Astrocyte of the hippocampus (primary cell): ENCODE measurements at places on chromosomes 5 and 9.

GRCh38 chr9:84945878-84946538 is 276.5 kb downstream of the NTRK2 start:
- DNase-seq, result no peak

- no peak for DNase-seq
Measured at GRCh38 chr5:160619381-160619780, 197.7 kb downstream of the PTTG1 start.

GRCh38 chr5:88674356-88675167 is 208.4 kb downstream of the MEF2C start:
- peak; percentile 85 for DNase-seq

DNA sequence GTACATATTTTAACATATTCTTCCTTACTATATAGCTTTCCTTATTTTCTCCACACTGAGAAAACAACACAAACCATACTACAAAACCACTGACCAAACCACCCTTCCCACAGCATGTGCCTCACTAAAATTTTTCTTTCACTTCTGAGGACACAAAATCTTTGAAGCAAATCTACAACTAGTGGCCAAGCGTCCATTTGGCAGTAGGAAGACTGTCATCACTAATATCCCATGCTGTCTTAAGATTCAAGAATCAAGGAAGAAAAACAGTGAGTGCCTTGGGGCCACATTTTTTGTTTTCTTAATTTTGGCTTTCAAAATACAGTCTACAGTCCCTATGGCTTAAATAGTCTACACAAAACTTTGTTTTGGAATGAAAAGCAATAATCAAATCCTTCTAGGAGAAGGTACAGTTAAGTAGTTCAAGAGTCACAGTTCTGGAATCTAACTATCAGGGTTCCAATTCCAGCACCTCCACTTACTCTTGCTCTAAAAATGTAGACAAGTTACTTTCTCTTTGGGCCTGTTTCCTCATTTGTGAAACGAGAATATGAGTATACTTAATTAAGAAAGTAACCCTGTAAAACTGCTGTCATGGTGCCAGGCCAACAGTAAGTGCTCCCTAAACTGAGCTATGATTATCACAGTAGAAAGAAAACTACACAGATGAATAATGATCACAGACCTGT is 227.9 kb downstream of the BNC2 start:
- DNase-seq, result no peak

DNA sequence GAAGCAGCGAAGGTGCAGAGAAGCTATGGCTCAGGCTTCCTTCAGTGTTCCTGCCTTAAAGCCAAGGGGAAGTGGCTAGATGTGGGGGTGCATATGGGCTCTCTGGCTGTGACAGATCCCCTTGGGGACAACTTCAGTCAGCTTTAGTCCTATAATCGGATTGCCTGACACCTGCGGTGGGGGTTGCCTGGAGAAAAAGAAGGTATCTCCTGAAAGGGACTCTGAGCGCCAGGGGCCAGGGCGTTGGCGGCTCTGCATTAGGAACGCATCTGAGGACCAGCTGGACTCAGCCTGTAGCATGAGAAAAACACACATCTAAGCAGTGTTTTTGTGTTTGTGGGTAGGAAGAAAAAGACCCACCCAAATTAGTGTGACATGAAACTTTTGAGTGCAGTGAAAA is 84.3 kb upstream of the OTULINL start:
- no peak for DNase-seq

DNA sequence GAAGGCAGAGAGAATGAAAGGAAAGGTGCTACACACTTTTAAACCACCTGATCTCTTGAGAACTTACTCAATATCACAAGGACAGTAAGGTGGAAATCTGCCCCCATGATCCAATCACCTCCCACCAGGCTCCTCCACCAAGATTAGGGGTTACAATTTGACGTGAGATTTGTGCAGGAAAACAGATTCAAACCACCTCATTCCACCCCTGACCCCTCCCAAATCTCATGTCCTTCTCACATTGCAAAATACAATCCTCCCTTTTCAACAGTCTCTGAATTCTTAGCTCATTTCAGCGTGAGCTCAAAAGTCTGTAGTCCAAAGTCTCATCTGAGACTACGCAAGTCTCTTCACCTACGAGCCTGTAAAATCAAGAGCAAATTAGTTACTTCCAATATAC is 768.3 kb upstream of the COX7C start:
- DNase-seq, result no peak

GRCh38 chr5:89397096-89397495 is 514.1 kb upstream of the MEF2C start:
- DNase-seq, result no peak

GRCh38 chr9:16719921-16720320 is 150.5 kb downstream of the BNC2 start:
- DNase-seq, result no peak

DNA sequence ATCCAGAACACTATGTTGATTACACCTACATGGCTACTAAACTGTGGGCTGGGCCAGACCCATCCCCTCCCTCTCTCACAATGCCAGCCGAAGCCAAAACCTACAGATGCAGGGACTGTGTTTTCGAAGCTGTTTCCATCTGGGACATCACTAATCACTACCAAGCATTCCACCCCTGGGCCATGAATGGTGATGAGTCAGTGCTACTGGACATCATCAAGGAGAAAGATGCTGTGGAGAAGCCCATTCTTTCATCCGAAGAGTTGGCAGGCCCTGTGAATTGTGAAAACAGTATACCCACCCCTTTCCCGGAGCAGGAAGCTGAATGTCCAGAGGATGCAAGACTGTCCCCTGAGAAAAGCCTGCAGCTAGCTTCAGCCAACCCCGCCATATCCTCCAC is 65.0 kb downstream of the ZNF462 start:
- no peak for DNase-seq

GRCh38 chr9:32703635-32704034 is 68.2 kb upstream of the TAF1L start:
- no peak for DNase-seq

GRCh38 chr9:110655754-110656641 is 12.6 kb upstream of the MUSK start:
- DNase-seq, result no peak

DNA sequence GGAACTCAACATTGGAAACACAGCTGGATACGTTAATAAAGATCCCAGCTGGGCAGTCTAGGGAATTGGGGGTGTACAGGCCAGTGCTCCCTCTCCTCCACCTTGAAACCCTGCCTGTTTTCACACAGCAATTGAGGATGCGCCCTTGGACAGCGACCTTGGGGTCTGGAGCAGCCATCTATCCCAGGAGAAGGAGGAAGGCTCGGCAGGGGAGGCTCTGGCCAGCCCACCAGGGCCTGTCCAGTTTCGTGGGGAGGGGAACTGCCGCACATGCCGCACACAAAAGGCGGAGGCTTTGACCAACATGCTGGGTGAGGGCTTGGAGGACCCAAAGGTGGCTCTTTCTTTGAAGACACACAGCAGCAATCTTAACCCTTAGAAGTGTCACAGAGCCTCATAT is 1.4 kb downstream of the COL23A1 start:
- DNase-seq, result no peak

DNA sequence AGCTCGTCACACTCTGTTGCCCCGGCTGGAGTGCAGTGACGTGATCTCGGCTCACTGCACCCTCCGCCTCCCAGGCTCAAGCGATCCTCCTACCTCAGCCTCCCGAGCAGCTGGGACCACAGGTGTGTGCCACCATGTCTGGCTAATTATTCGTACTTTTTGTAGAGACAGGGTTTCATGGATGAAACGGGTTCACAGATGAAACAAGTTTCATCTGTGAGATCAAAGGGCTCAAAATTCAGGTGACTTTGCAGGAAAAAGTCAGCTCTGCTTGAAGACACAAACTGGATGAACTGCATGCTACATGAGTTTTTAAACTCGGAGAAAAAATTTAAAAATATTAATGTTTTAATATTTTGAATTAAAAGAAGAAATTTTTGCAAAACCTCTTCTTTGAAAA is 24.5 kb downstream of the ABHD17B start:
- no peak for DNase-seq

GRCh38 chr5:78611126-78611605 is 37.4 kb downstream of the LHFPL2 start:
- DNase-seq, result peak; percentile 46

DNA sequence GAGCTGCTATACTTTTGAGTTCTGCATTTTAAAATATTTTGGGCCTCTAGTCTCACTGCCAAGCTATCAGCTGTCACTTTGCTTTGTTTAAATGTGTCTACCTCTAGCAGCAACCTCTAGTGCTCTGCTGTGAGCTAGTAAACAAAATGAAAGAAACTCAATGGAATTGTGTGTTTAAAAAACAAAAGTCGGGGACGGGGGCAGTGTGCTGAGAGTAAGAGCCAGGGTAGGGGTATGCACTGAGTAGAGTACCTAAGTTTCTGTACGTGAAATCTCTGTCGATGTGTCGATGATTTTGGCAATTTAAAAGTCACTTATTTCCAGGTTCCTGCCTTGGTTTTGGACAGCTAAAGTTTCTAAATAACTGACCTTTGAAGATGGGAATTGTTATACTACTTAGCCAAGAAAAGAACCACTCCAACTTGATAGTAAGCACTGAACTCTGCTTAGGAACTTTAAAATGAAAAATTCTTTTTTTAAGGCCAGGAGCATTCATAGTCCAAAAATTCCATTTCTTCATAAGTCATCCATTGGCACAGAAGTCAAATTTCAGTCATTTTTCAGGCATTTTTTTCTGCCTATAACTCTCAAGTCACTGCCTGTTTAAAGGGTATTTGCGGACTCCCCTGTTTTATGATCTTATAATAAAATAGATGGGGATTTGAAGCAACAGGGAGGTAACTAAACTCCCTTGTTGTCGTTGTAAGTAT is 111.5 kb downstream of the SAXO1 start:
- no peak for DNase-seq

GRCh38 chr9:69582544-69583297 is 89.5 kb downstream of the APBA1 start:
- DNase-seq, result no peak

GRCh38 chr5:3862906-3863305 is 267.3 kb downstream of the IRX1 start:
- no peak for DNase-seq

DNA sequence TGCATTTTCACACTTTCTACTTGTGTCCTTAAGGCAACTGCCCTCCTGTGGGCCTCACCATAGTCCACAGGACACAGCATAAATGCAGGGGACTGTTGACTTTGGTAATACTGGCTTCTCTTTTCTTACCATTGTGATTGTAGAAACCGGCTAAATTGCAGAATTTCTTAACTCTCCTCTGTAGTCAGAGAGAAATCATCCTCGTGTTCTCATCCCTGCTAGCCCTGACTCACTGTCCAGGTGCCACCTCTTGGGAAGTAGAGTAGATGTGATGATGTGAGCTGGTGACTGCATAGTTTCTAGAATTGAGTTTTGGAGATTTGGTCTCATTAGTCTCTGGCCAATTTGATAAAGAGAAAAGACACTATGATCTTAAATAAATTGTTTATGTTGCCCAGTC is 5.5 kb downstream of the PHF24 start:
- no peak for DNase-seq

DNA sequence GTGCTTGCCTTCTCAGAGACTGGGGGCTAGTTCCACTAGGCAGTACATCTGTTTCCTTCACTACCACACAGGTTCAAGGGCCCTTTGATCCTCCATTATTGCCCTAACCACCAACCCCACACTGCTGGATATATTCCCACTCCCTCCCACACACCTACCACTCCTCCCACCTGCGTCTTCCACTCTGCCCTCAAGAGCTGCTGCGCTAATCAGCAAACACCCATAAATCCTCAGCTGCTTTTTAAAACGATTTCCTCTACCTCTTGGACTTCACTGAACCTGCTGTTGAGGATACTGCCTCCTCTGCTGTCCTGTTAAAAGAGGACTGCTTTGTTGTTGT is 120.9 kb downstream of the MAPKAP1 start:
- DNase-seq, result no peak

DNA sequence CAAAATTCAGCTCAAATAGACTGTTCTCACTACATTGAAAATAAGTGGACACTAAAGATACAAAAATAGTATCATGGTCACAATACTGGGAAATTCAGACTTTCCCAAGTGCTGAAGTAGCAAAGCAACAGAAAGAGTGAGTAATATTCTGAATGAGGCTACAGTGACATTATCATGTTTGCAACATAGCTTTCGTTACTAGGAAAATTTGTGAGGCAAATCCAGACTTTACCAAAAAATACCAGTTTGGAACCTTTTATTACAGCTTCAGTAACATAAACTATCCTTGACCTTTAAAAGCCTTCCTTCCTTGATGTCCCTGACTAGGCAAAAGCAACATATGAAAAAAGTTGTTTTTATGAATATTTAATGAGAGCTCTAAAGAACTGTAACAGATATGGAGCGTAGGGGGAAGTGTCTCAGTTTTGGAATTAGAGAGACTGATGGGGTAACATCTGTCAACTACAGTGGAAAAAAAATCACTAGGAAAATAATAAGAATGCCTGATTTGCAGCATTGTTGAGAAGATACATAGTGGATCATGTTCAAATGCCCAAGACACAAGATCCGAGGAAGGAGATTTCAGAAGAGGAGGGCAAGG is 312.9 kb downstream of the ADGRV1 start:
- no peak for DNase-seq

- no peak for DNase-seq
Measured at GRCh38 chr9:16637218-16637617, 233.3 kb downstream of the BNC2 start.

- DNase-seq, result no peak
Measured at GRCh38 chr5:69300537-69301203, 31.9 kb downstream of the CCDC125 start.

DNA sequence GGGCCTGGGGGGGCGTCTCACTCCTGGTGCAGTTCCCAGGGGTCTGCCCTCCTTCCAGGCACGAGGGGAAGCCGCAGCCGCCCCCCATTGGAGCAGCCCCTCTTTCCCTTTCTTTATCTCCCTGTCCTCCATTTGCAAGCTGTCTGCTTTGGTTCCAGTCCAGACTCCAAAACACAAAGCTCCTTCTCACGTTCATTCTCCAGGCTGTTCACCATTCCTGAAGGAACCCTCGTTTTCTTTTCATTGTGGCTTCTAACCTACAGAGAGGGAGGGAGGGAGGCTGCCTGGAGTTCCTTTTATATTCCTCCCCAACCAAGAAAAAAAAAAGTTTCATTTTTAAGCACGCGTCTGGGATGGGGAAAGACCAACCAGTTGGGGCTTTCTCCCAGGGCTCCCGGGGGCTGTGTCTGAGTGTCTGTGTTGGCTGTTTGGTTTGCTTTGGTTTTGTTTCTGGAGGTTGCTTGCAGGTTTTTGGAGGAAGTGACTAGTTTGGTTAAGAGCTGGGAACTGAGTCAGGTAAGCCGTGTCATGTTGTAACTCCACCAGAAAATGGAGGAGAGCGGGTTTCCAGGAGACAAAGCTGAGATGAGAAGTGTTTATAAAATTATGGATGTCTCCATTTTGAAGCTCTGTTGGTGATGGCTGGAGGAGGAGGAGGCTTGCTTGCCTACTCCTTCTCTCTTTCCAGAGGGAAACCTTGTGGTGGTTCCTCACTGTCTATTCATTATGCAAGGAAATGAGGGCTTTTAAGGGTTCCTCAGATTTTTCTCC is 1.6 kb downstream of the ZNF462 start:
- DNase-seq, result peak; percentile 70

DNA sequence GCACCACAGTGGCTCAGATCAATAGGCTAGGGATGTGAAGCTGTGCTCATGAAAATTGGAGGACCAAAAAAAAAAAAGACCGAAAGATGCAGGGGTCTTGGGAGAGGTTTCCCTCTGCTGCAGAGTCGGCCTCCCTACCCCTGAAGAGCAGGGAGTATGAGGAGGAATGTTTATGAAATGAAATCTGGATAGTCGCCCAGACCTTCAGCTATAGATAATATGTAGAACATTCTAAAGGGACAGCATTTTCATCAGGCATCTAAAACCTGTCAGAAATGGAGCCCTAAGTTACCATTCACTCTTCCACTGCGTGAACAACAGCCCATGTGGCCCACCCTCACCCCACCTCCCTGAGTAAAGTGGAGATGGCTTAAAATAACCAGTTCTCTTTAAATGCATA is 122.9 kb downstream of the TMEM174 start:
- no peak for DNase-seq

- DNase-seq, result peak; percentile 68
Measured at GRCh38 chr5:138905541-138905940, 30.4 kb upstream of the LRRTM2 start.
